Right lobe of liver (tissue), 6 donors: ENCODE measurements at places on chromosomes 11 and 22.

GRCh38 chr11:97351939-97352338 is 962.1 kb downstream of the JRKL start:
- no peak for DNase-seq

- DNase-seq, result no peak
Observed at GRCh38 chr11:132655187-132655855, 877.0 kb downstream of the OPCML start.

GRCh38 chr11:74471037-74471436 is 3.7 kb upstream of the KCNE3 start:
- DNase-seq, result no peak

DNA sequence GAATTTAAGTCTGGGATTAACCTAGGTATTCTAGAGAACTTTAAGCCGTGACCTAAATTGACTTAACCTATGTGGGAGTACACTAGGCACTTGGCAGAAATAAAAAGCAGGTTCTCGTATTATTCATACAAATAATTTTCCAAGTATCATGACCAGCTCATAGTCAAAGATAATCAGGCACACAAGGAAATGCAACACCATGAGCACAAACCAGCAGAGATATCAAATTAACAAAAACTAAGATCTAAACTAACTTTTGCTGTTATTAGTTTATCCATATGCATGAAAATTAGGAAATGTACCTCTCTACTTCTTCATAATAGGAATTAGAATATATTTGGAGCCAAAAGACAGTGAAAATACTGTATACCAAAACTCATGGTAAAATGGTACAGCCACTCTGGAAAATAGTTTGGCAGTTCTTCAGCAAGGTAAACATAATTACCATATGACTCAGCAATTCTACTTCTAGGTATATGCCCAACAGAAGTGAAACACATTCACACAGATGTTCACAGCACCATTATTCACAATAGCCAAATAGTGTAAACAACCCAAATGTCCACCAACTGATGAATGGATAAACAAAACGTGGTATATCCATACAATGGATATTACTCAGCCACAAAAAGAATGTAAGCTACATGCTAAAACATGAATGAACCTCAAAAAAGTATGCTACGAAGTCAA is 154.1 kb downstream of the ENTHD1 start:
- DNase-seq, result no peak

DNA sequence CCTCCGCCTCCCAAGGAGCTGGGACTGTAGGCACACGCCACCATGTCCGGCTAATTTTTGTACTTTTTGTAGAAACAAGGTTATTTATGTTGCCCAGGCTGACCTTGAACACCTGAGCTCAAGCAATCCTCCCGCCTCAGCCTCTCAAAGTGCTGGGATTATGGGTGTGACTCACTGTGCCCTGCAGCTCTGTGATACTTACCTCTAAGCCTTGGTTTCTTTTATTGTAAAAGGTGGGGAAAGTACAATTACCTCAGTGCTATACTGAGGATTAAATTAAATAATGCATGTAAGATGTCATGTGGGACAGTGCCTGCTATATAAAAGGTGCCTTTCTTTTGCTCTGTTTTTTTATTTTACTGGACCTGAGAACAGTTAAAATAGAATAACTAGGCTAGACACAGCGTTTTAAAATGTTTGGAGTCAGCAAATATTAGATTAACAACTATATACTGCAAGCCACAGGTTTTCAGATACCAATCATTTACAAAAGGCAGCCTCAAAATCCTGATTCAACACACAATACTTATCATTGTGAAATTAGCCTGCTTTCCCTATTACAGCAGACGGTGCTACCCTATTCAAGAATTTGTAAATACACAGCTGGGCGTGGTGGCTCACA is 30.0 kb downstream of the PRR14L start:
- no peak for DNase-seq

- DNase-seq, result no peak
Observed at GRCh38 chr11:10996678-10997077, 138.8 kb upstream of the ZBED5 start.

GRCh38 chr11:68312117-68312779 is at the start of gene LRP5:
TSS of gene LRP5 (plus strand) at chr11:68312591. CDS start at chr11:68312715, 124 bp downstream.
- peak; percentile 55 for DNase-seq

- DNase-seq, result no peak
Observed at GRCh38 chr11:128830290-128831173, 36.6 kb downstream of the KCNJ1 start.

DNA sequence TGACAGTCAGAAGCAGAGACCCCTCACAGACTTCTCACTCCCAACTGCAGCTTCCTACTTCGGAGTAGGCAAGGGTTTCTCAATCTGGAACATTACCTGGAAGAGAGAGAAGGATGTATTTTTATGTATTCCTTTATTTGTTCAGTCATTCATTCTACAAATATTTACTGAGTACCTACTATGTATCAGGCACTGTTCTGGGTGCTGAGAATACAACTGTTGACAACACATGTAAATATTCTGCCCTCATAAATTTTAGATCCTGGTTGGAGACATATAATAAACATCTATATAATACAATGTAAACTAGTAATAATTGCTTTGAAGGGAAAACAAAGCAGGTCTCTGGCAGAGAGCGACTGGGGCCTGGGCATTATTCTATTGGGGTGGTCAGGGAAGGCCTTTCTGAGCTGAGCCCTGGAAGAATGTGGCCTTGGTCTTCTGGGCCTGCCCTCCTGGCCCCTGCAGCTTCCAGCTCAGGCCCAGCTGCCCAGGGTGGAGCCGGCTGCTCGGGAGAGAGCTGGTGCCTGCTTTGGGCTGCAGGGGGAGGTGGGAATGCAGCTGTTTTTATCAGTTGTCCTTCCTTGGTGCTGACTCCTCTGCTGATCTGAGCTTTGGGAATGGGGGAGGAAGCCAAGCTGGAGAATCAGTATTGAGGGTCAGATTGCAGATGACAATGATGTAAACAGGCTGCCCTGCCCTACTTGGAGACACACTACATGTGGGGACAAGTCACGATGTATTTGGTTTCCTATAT is 46.8 kb downstream of the PKNOX2 start:
- no peak for DNase-seq
